ENCODE measurements at places on chromosomes 5 and 9. TPM values are rescaled to one million over a fixed set of nuclear protein-coding genes. Genes with fewer than 3 reads are reported as not detected.
A peak's percentile ranks its signal among the peaks of the same experiment; 100 is the strongest.

- no peak for DNase-seq
Observed at GRCh38 chr5:59608745-59609144, 284.8 kb downstream of the PDE4D start.

GRCh38 chr5:41346609-41347008, 133.3 kb upstream of the C6 start:
- DNase-seq = no peak

DNA sequence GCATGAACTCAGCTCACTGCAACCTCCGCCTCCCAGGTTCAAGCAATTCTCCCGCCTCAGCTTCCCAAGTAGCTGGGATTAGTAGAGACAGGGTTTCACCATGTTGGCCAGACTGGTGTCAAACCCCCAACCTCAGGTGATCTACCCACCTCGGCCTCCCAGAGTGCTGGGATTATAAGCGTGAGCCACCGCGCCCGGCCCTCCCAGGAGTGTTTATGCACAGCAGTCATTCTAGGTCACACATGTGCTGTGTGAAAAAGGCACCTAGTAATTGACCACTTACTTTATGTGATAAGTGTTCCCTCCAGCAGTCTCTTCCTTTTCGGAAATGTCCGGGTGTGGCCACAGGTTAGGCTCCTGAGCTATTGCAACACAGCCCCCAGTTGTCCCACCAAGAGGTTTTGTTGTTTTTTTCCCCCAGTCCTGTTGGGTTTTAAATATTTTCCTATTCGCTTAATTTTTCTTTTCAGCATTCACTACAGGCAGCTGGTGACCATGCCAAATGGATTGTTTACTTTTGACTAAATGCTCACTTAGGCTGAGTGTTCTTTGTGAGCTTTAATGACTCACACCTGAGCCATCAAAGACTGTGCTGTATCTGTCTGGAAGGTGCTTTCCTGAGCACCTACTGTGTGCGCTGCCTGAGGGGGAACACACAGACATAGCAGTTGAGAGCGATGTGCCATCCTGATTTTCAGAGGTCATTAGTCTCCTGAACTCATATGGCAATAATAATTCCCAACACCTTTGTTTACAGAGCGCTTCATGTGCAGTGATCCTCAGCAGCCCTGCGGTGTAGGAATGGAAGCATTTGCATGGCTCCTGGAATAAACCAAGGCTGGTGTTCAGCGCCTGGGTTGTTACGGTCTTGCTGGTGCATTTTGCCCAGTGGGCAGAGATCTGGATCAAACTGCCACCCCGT, 94.3 kb downstream of the MVB12B start:
- no peak for DNase-seq

DNA sequence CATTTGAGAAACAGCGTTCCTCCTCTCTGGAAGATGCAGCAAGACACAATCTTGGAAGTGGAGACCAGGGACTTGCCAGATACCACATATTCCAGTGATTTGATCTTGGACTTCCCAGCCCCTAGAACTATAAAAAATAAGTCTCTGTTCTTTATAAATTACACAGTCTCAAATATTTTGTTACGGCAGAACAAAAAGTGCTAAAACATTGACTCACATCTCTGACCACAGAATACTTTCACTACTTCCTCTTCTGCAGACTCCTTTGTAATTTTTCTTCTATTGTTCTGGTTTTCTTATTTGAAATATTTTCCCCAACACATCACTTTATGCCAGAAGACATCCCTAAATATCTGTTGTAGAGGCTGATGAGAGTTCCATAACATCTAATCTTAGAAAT, 706.1 kb upstream of the CDH18 start:
- no peak for DNase-seq

GRCh38 chr5:65263321-65263720, 218.4 kb downstream of the ADAMTS6 start:
- no peak for DNase-seq

DNA sequence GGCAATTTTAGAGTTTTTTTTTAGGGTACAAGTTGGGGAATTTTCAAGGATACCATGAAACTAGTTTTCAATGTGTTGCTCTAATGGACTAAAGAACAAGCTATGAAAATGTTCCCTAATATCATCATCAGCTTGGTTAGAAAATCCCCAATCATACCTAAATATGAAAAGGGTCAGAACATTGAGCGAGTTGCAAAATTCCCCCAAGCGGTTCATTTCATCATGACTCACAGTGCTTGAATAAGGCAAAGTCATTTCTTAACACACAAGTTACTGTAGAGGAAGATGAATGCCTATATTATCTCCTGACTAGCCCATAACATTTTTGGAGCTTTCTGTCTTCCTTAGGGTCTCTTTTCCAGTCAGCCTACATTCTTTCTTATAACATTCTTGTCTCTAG, 62.7 kb downstream of the ST8SIA4 start:
- no peak for DNase-seq

GRCh38 chr5:153784277-153784676, 254.4 kb downstream of the FAM114A2 start:
- DNase-seq = no peak

GRCh38 chr9:110126499-110126941, 81.4 kb downstream of the C9orf152 start:
- no peak for DNase-seq

DNA sequence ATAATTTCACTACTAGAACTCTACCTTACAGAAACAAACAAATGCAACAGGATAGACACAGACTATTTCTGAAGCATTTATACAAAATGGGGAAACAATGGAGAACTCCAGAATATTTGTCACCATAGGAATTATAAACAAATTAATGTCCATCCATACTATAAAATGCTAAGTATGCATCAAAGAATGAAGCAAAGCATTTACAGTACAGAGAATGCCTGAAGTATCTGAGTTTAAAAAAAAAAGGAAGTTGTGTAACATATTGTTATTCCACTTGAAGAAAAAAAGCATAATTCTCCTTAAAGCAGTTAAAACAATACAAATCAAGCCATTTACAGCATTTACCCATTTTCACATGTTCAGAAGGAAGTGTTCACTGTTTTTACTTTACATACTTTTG, 53.0 kb downstream of the DROSHA start:
- DNase-seq = no peak

GRCh38 chr5:146880966-146881365, 2.4 kb upstream of the PPP2R2B start:
- DNase-seq = no peak

DNA sequence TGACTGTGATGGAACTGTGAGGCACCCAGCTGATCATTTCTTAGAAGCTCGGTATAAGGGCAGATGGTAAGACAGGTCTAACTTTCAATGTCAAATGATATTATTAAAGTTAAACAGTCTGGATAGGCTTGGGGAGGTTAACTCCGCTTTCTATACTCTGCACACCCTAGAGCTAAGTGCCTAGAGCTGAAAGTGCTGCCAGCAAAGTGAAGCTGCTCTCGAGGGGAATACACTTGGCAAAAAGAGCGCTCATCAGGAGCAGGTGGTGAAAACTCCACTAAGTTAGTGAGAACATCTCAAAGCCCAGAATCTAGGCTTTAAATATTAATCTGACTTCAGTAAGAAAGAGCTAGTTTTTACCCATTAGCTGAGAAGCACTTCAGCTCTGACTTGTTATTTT, 349.6 kb upstream of the SLC30A5 start:
- no peak for DNase-seq

DNA sequence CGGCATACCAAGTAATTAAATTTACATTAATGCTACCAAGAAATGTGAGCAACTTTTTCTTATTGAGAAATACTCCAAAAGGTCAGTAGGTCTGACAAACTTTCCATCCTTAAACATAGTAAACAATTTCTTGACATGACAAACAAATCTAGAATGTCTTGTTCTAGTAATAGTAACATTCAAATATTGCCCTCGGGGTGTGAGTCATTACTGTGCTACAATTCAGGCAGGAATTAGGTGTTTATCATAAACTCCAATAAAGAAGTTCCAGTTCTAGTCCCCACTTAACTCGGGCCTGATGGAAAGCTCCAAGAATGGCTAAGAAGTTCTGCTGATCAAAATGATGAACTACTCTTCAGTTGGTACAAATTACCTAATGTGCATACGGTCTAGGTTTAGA, 235.6 kb upstream of the TUSC1 start:
- no peak for DNase-seq

- DNase-seq = no peak
Observed at GRCh38 chr5:151461312-151461711, 13.9 kb downstream of the SLC36A1 start.

GRCh38 chr5:65356274-65356673, 125.4 kb downstream of the ADAMTS6 start:
- no peak for DNase-seq

GRCh38 chr5:112637343-112637742, 100.3 kb upstream of the APC start:
- DNase-seq = no peak

GRCh38 chr5:43154469-43154868, 33.8 kb downstream of the ZNF131 start:
- no peak for DNase-seq

DNA sequence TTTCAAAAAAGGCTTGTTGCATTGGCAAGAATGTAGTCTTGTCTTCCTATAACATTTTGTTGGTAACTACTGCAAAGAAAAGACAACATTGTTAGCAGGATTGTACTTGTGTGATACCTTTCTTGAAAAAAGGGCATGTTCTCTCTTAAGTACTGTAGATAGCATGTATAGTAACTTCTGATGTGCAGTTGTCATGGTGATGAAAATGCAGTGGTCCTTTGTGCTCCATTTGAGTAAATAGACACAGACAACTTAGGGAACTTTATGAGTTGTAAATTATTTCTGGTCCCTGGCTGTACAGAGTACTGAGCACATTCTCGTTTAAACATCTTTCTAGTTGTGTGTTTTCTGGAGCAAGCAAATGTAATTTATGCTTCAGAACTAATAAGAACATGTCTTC, 103.3 kb downstream of the CD180 start:
- no peak for DNase-seq

DNA sequence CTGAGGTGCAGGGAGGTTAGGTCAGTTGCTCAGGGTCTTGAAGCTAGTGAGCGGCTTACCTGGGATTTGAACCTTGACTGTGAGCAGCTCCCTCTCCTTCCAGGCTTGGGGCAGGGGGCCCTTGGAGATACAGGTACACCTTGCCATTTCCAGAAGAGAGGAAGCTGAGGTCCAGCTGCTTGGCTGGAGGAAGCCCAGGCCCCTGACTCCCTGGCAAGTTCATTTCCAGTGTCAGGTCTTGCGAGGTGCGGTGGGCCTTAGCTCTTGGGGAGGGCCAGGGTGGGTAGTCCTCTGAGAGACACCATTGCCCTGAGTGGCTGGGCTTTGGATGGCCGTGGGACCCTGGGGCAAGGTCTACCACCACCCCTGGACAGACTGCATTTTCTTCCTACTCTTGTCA, 9.3 kb downstream of the PPARGC1B start:
- DNase-seq = no peak

- DNase-seq = no peak
Observed at GRCh38 chr5:134504629-134505300, 20.7 kb upstream of the JADE2 start.

DNA sequence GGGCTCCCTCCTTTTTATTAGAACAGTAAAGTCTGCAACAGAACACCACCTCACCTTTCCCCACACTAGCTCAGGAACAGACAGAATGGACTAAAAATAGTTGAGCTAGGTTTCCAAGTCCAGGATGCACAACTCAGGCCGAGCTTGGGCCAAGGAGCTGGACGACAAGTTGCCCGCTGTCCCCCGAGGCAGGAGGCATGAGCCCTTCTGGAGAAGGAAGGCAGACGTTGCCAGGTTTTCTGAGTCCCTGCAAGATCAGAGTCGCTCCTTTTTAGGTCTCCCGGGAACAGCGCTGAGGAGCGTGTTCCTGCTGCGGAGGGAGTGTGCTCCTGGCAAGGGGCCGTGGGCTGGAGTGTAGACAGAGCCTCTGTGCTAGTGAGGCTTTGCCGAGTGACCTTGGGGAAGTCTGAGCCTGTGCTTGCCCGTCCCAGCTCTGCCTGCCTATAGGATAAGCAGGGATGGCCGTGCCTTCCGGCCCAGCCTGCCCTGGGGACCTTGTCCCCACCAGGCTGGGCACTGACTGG, 121.6 kb downstream of the WNK2 start:
- peak; percentile 10 for DNase-seq

DNA sequence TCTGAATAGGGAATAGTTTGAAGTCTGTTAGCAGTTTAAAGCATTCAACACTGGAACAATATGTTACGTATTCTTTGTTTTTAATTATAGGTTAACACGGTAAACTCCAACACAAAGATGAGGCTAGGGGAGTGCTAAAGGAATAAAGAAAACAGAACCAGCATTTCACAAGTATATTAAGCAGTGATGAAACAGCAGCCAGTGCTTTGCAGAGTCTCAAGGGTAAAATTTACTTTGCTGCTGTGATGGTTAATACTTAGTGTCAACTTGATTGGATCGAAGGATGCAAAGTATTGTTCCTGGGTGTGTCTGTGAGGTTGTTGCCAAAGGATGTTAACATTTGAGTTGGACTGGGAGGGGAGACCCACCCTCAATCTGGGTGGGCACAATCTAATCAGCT, 30.0 kb upstream of the GSN start:
- no peak for DNase-seq

- no peak for DNase-seq
Observed at GRCh38 chr9:134189145-134189469, 24.7 kb upstream of the RNU6ATAC start.

Gene CORO2A
- 68.1 TPM for total RNA-seq

Gene WDR41
- 24.1 TPM for total RNA-seq

Gene PCDHGA3
- 0.10 TPM for total RNA-seq

Gene CFAP90
- not detected for total RNA-seq

Gene STC2
- 2.5 TPM for total RNA-seq

Gene ITK
- 1.4 TPM for total RNA-seq

Gene NTNG2
- total RNA-seq = 1.3 TPM

Gene ZDHHC11
- total RNA-seq = 2.9 TPM

Gene PRR7
- 5.0 TPM for total RNA-seq

Gene RAB3C
- 1.2 TPM for total RNA-seq

Gene GRIN1
- total RNA-seq = 0.93 TPM

Gene LCN15
- 3.4 TPM for total RNA-seq

Gene AHRR
- total RNA-seq = 2.1 TPM

Gene SLC1A1
- 25.0 TPM for total RNA-seq

Gene POLR3G
- 1.7 TPM for total RNA-seq

Gene NACC2
- total RNA-seq = 20.3 TPM

Gene C5
- 1.6 TPM for total RNA-seq
